Central memory CD4-positive, alpha-beta T cell (primary cell): ENCODE measurements at places on chromosomes 12 and 14.

GRCh38 chr12:9379023-9379742, 171.0 kb upstream of the PZP start:
- DNase-seq: no peak

DNA sequence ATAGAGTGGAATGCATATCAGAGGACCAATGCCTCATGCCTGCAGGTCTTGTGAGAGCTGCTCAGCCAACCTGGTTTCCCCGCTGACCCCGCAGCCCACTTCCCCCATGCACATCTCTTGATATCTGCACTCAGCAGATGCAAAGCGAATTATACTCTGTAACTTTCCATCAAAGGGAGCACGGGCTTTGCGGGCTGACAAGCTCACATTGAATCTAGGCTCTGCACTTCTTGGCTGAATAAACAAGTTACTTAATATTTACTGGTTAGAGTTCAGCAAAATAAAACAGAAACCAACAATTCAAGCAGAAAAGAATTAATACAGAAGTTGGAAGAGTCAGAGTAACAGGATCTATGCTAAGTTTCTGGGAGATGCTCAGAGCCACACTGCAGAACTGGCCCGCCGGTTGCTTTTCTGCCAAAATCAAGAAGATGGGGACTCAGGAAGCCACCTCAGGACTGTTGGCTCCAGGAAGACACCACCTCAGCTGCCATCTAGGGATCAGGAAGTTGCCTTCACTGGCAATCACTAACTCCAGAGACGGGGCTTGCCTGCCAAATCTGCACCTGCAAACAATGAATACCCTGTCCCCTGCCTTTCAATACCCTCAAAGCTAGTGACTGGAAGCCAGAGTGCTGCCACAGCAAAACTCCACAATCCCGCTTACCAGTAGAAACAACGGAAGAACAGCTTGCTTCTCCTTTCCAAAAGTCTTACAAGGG, 46.5 kb downstream of the NR1H4 start:
- no peak for DNase-seq

DNA sequence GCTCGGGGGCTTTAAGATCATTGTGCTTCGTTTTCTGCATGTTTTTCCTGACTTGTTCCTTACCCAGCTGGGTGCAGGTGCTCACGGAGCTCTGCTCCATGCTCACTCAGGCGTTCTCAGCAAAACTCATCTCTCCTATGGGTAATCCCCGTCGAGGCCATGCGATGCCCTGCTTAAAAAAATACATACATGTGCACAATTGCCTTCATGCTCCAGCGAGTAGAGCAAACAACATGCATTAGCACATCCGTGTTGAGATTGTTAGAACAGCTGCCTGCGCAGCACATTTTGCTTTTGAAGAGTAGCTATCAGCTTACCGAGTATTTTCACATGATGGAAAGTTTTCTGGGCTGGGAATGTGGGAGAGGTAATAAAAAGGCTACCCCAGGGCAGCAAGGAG, 16.2 kb downstream of the AACS start:
- DNase-seq: no peak

- DNase-seq: no peak
These were observed 9.9 kb upstream of the LYZ start for GRCh38 chr12:69338120-69338859.

- DNase-seq: no peak
These were observed 467.8 kb downstream of the LRIG3 start for GRCh38 chr12:58452546-58452945.

DNA sequence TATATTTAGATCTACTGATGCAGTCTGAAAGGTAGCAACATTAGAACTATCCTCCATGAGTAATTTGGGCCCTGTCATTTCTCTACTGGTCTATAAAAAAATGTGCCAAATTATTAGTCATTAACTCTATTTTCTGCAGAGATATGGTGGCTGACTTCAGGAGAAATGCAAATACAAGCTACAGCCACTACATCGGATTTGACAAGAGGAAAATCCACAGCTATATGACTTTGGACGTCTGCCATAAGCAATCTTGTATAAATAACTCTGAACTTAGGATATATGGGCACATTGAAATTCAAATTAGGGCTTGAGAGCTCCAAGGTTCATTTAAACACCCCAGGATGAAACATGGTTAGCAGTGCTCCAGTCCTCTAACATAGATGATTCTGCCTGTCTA, 983.0 kb upstream of the LRFN5 start:
- no peak for DNase-seq

- DNase-seq: no peak
These were observed 924.1 kb upstream of the TMEM132C start for GRCh38 chr12:127342861-127343260.

GRCh38 chr14:61462566-61463193, 141.3 kb downstream of the PRKCH start:
- no peak for DNase-seq

DNA sequence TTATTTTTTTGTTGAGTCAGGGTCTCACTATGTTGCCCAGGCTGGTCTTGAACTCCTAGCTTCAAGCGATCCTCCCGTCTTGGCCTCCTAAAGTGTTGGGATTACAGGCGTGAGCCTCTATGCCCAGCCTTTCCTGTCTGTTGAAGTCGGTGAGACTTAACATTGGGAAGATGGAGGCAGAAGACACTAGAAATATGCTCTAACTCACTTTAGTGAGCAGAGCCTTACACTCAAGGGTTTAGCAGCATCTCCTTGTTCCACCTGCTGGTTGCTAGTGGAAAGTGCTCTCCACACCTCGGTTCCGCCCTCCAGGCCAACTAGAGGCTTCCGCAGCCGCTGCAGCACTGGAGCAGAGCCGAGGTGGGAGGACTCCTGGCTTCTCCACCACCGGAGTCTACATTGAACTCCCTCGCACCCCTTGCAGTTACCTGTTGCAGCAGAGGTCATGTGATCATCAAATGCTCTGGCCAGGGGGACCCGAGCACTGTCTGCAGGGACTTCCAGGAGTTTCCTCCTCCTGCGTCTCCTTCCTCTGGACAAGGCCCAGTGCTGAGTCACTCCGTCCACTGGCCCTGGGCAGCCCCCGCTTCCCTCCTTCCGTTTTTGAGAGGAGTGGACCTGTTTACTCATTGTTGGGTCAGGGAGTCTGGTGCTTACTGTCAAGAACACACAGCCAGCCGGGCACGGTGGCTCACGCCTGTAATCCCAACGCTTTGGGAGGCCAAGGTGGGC, 9.4 kb upstream of the HVCN1 start:
- DNase-seq: peak; percentile 73

DNA sequence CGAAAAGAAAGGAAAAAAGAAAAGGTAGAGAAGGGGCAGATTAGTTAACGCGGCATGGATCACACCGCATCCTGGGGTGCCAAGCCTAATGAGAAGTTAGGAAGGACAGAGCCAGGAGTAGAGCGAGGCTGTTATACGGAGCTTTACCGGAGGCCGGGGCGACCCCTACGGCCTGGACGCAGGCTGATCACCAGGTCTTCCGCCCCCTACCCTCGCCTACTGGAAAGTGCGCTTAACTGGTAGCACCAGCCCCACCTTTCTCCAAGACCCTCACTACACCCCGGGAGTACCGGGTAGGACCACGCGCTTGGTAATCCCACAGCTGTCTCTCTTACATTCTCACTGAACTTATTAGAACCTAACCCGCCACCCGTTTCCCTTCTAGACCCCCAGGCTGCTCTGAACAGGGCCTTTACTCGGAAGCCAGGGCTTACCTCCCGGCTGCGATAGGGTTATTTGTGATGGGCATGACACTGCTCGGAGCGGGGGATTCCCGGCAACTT, 33.8 kb downstream of the WBP11 start:
- no peak for DNase-seq
